GM12865 (cell line): ENCODE measurements at places on chromosomes 6 and 20.
A peak's percentile ranks its signal among the peaks of the same experiment; 100 is the strongest.

- no peak for DNase-seq
These were observed 319.5 kb downstream of the CBLN4 start for GRCh38 chr20:55685841-55686240.

DNA sequence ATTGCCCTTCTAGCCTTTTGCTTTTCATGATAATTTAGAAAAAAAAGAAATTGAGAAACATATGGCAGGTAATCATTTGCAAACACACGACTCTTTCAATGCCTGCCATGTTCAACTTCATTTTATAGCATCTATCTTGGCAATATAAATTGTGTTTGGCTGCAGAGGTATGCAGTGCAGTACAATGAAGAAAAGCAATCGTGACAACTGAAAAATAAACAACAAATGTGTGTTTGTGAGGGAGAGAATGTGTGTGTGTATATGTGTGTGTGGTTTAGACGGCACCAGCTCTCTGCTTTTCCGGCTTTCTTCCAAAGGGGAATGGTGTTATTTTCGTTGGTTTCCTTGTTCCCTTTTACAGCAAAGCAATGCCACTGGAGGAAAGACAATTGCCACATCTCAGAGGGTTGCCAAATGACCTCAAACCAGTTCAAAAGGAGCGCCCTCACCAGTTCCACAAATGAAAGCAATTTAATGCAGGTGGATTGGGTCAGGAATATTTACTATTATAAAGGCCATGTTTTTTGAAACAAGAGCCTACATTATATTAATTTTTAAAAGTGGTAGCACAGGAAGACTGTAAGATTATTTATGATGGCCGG lies 587.2 kb downstream of the PRKN start:
- DNase-seq = no peak

- no peak for DNase-seq
These were observed 2.8 kb downstream of the FAM8A1 start for GRCh38 chr6:17602888-17603287.

DNA sequence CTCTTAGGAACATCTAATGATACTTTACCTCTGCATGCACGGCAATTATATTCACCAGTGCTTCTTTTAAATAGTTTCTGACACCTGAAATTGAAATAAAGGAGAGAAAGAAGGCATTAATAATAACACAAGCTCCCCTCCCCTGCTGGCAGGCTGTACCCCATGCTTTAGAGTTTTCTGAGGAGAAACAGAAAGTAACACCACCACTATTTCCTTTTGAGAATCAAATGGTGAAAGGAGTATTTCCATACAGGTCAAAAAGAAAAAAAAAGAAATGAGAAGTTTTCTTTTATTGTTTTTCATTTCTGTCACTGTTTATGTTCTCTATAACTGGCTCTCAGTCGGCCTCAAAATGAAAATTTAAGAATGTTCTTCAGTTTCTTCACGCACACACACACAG lies 108.1 kb downstream of the IRF4 start:
- DNase-seq = peak; percentile 57

DNA sequence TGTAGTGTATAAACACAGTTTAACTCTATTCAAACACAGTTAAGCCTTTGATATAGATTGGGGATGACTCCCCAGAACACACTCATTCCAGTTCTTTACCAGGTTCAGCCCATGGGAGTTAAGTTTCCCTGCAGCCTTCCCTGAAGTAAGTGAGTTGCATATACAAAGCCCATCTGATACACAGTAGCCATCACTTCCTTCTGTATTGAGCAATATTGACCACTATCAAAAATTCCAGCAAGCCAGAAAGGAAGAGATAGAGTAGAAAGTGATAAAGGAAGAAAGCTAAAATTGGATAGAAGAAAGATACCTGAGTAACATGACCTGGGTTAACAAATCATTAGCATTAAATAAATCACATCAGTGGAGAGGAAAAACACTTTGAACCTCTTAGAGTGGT lies 34.6 kb downstream of the DEFB114 start:
- no peak for DNase-seq

- DNase-seq = no peak
These were observed 3.5 kb upstream of the PRIM2 start for GRCh38 chr6:57313711-57314471.

GRCh38 chr20:3156811-3157619 lies 2.6 kb downstream of the FASTKD5 start:
- DNase-seq = peak; percentile 79

GRCh38 chr6:41051873-41052272 lies 1.1 kb upstream of the APOBEC2 start:
- DNase-seq = no peak

GRCh38 chr6:37371154-37372083 lies 17.6 kb downstream of the RNF8 start:
- no peak for DNase-seq

DNA sequence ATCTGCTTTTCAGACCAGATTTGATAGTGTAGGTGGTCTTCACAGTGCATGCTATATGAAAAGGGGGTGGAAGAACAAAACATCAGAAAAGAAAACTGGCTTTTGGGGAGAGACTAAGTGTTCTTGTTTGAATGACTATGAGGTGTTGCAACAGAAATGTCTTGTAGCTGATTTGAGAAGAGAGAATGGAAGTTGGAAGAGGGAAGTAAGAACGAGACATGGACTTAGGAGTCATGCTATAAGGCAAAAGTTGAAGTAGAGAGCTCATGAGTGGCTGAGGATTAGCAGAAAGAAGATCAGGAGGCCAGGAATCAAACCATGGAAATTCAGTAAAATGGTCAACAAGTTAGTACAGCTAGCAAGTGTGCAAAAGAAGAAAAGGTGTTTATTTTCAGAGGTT lies 32.1 kb downstream of the FNDC1 start:
- no peak for DNase-seq

DNA sequence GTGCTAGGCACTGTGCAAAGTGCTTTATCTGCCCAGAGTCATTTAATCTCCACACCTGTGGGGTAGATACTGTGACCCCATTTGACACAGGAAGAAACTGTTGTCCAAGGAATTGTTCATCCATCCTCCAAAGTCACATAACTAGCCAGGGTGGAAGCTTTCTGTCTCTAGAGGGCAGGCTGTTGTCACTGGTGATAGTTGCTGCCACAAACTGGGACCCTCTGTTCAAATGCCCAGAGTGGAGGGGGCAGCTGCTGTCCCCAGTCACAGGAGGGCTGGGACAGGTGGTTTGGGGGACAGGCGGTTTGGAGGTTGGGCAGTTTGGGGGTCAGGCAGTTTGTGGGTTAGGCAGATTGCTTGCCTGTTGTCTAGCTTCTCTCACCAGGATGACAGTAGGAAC lies 16.1 kb upstream of the TMEM242 start:
- no peak for DNase-seq

- no peak for DNase-seq
These were observed 64.1 kb upstream of the SOX4 start for GRCh38 chr6:21529431-21529830.

DNA sequence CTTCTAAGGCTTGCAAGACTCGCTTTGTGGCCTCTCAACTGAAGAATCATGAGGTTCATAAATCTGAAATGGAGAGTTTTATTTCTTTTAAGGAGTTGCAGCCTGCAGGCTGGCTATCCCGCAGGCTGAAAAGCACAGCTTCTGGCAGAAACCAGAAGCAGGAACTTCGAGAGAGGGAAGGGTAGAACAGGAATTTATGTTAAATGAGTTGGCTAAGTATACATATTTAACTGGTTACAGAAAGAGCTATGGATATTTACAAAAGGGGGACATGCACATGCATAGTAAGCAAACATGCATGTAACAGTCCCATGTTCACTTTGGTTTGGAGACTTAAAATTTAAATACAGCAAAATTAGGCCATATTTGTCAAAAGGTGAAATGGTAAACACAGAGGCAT lies 787.0 kb downstream of the TFAP2A start:
- DNase-seq = no peak

DNA sequence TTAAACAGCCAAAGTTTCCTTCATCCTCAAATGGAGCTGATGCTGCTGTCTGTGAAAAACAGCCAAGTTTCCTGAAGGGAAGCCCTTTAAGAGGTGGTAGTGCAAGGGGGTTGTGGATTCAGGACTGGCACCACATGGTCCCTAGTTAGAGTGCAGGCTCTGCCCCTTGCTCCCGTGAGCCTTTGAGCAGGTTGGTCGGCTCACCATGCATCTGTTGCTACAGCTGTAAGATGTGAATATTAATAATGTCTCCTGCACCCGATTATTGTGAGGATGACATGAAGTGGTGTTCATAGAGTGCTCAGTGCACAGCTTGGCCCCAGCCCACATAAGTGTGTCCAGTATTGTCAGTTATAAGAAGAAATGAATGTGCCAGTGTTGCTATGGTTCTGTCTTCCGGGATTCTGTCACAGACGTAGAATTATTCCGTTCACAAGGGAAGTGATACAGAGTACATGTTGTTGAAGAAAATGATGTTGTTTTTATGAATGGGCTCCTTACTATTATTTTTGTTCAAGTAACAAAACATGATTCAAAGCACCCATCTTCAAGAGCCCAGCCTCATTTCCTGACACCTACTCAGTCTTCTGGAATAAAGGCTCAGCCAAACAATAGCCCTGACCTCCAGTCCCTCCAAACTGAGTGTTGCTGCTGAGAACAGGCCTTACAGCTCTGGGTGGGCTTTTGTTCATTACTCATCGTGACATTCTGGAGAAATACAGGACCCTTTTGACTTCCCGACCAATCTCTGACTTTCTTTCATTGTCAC lies 2.9 kb upstream of the PKIG start:
- DNase-seq = no peak

DNA sequence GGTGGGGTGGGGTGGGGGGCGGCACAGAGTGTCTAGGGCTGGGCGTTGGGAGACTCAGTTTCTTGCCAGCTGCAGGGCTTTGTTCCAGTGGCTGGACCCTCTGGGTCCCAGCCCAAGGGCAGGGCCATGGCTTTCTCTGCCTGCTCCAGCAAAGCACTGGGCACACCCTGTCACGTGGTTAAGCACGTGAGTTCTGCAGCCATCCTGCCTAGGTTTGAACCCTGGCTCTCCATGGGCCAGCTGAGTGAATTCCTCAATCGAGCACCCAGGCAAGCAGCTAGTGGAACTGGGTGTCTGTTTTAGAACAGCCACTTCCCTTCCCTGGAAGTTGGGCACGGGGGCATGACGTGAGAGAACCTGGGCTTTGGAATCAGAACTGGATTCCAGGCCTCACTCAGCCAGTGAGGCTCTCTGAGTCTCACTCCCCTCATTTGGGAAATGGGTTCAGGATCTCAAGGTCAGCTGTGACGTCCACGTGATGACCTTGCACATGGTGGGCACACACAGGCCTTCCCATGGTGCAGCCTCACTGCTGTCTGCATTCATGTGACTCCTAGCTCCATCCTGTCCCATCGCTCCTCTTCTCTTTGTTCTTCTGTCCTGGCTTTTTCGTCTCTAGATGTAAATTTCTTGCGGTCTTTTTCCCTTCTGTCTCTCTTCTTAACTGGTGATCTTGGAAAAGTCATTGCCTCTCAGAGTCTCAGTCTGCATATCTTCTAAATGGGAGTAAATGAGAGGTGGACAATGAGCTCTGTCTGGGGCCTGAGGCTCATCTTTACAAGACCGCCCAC lies 45.9 kb downstream of the NOL4L start:
- no peak for DNase-seq

DNA sequence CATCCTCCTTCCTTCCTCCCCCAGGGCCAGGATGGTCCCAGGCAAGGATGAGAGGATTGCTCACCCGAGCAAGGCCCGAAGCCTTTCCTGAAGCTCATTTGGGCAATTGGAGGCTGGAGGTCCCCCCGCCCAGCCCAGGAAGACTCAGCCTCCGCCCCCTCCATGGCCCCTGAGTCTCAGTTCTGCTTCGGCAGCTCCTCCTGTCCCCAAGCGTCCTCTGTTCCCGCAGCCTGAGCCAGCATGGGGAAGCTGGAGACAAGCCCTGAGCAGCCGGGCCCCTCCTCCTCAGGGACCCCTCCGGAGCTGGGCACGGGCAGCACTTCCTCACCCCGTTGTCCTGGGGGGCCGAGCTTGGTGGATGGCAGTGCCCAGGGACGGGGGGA lies 26.0 kb downstream of the SLC17A9 start:
- DNase-seq = no peak

DNA sequence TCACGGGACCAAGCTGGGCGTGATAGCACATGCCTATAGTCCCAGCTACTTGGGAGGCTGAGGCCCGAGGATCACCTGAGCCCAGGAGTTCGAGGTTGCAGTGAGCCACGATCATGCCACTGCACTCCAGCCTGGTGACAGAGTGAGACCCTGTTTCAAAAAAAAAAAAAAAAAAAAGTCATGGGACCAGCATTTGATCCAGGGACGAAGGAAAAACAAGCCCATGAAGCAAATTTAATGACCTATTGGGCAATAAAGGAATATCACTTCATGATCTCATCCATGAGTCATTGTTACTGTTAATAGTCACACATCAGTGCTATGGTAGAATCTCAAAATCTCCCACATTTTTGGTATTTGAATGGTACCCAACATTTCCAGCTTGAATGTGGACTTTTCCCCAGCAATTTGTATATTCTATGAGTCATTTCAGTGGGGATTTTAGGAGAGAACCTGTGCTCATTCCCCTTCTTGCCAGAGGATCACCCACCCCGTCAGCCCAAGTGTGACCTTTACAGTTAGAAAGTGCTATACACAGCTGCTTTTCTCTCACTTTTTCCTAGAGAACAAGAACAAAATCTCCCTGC lies 8.5 kb upstream of the SOD2 start:
- DNase-seq = no peak

DNA sequence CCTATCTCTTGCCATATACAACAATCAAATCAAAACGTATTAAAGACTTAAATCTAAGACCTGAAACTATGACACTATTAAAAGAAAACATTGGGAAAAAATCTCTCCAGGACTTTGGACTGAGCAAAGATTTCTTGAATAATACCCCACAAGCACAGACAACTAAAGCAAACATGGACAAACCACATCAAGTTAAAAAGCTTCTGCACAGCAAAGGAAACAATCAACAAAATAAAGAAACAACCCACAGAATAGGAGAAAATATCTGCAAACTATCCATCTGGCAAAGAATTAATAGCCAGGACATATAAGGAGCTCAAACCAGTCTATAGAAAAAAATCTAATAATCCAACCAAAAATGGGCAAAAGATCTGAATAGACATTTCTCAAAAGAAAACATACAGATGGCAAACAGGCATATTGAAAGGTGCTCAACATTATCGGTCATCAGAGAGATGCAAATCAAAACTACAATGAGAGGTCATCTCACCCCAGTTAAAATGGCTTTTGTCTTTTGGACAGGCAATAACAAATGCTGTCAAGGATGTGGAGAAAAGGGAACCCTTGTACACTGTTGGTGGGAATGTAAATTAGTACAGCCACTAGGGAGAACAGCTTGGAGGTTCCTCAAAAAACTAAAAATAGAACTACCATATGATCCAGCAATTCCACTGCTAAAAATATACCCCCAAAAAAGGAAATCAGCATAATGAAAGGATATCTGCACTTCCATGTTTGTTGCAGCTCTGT lies 76.2 kb downstream of the SNX5 start:
- no peak for DNase-seq
